ENCODE measurements at places on chromosomes 4 and X.

DNA sequence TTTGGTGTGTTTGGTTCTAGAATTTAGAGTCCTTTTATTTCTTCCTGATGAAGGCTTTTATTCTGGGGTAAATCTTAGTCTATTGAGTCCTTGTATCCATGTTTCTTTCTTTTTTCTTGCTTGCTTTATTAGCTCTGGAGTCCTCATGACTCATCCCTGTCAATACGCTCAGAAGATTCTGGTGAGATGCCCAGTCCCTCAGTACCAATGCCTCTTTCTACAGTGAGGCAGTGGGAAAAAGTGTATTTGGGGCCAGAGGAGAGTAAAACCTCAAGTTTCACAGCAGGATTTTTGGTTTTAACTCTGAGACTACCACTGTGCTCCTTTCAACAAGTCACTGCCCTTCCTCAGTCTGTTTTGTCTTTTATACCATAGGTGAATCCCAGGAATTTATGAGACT lies 368.0 kb downstream of the GBA3 start:
- DNase-seq: no peak

- no peak for DNase-seq
These were observed 152.7 kb downstream of the POU4F2 start for GRCh38 chr4:146791439-146791838.

- no peak for DNase-seq
These were observed 10.5 kb upstream of the UBE2NL start for GRCh38 chrX:143873343-143873742.

DNA sequence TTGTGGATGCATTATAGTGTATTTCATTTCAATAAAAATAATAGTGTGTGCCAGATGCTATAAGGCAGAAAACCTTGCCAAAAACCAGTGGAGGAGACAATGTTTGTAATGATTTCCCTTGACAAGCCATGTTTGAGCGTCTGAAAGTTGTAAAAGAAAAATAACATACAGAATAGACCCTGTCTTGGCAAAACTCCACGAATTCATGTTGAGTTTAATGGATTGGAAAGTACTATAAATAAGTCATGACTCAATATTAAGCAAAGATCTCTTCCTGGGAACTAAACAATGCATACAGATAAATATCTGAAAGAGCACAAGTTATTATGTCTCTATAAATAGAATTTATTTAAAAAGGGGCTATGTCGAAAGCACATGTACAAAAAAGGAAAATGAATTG lies 543.5 kb downstream of the GABRG1 start:
- DNase-seq: no peak

DNA sequence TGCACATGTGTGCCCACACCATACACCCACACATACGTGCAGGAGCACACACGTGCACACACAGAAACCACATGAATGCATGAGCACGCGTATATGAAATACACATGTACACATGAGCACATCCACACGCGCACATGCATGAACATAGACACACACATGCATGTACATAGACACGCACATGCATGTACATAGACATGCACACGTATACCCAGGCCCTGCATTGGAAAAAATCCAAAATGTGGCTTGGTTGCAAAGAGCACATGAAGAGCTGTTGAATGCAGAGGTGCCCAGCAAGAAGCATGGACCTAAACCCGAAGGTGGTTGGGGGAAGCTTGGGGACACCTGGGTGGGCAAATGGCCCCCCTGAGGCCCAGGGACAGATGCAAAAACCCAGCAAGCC lies 18.5 kb downstream of the CD99 start:
- DNase-seq: no peak

GRCh38 chr4:147453561-147454141 lies 27.2 kb upstream of the EDNRA start:
- no peak for DNase-seq

- DNase-seq: no peak
These were observed 645.5 kb upstream of the FAM241A start for GRCh38 chr4:111499706-111500105.

- DNase-seq: no peak
These were observed 87.8 kb downstream of the RAPGEF2 start for GRCh38 chr4:159190651-159191050.

DNA sequence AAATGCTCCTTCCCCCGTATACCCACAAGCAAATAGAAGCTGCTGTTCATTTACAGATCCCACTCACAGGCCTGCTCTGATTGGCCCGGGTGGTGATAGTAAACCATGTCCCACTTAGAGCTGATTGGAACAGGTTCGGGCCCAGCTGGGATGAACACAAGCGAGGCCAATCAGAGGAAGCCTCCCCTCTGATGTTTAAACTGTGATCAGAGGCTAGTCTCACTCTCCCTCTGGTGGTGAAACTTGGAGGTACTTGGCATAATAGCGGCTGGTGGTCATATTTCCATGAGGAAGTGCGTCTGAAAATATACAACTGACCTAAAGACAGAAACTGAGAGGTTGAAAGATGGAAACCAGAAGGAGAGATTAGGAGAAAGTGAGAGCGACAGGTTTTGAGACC lies 51.5 kb upstream of the TRPC3 start:
- no peak for DNase-seq

All from activated CD4-positive, CD25-positive, alpha-beta regulatory T cell treated with anti-CD3 and anti-CD28 coated beads, Interleukin-2, amount 50 U/mL, for 72 hours (primary cell).